ENCODE measurements at places on chromosomes 11 and 22.
A peak's percentile ranks its signal among the peaks of the same experiment; 100 is the strongest.

DNA sequence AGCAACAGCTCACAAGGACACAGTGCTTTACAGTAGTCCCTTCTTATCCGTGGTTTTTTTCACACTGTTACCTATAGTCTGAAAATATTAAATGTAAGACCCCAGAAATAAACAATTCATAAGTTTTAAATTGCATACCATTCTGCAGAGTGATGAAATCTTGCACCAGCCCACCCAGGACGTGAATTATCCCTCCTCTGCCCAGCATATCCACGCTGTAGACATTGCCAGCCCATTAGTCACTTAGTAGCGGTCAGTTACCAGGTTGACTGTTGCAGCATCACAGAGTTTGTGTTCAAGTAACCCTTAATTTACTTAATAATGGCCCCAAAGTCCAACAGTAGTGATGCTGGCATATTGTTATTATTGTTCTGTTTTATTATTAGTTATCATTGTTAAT is 3.6 kb downstream of the CLTCL1 start:
- DNase-seq = peak; percentile 37

GRCh38 chr11:105132716-105133511 is 6.7 kb downstream of the CARD18 start:
- no peak for DNase-seq

- DNase-seq = no peak
Measured at GRCh38 chr11:63951779-63952536, 13.2 kb downstream of the NAA40 start.

DNA sequence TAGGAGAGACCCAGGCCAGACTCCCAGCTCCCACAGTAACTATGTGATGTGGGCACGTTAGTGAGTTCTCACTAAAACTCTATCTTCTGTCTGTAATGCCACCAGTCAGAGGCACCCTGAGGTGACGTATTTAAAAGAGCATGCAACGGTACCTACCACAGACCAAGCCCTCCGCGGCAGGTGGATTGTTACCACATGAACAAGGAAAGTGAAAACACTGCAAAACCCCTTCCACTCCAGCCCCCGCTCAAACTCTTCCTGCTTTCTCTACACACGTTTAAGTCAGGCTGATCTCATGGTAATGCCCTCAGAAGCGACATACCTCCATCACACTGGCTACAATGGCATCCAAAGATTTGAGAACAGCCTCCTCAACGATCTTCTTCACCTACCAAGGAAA is 36.7 kb downstream of the SERPIND1 start:
- no peak for DNase-seq

DNA sequence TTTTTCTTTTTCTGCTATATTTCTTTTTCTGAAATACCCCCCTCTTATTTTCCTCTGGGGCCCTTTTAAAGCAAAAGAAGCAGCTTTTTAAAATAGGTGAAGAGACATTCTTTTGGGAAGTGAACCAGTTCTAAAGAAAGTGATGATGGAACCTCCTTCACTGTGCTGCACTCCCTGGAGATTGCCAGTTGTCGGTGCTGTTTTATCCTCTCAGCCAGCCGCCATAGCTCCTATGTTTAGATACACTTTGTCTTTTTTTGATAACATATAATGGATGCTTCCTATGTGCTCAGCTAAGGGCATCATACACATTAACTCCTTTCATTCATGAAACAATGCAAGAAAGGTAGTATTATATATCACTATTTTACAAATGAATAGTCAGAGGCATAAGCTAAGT is 14.0 kb downstream of the CFAP300 start:
- no peak for DNase-seq

DNA sequence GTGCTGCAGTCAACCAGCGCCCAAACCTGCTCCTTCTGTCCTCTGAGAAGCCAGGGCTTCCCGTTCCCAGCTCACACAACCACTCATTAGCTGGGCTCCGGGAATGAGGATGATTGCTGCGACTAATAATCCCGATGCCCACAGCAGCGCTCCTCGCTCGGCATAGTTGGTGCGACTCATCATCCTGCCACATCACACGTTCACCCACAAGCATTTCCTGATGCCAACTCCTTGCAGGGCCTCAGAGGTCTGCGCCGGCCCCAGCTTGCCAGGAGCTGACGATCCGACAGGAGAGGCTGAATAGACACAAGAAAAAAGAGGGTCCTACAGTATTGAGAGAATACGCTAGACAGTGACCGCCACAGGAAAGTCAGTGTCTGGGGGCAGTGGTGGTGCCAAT is 10.6 kb upstream of the CSNK1E start:
- no peak for DNase-seq

DNA sequence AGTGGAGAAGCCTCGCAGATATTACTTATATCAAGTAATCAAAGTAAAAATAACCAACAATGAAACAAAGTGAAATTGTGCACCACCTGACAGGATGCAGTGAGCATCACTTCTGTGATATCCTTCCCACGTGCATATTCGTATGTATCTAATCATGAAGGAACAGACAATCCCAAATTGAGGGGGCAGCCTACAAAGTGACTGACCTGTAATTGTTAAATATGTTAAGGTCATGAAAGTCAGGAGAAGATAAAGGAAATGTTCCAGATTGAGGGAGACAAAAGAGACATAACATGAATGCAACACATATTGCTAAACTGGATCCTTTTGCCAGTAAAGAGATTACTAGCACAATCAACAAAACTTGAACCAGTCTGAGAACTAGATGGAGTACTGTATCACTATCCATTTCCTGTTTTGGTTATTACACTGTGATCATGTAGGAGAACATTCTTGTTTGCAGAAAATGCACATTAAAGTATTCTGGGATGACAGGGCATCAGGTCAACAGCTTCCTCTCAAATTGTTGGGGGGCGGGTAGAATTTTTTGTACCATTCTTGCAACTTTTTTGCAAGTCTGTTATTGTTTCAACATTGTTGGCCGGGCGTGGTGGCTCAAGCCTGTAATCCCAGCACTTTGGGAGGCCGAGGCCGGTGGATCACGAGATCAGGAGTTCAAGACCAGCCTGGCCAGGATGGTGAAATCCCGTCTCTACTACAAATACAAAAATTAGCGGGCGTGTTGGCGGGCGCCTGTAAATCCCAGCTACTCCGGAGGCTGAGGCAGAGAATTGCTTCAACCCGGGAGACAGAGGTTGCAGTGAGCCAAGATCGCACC is 2.0 kb downstream of the SBF2 start:
- DNase-seq = no peak

GRCh38 chr22:46902436-46902835 is 140.0 kb downstream of the TBC1D22A start:
- DNase-seq = no peak

- DNase-seq = no peak
Measured at GRCh38 chr11:40882301-40882700, 577.2 kb downstream of the LRRC4C start.

DNA sequence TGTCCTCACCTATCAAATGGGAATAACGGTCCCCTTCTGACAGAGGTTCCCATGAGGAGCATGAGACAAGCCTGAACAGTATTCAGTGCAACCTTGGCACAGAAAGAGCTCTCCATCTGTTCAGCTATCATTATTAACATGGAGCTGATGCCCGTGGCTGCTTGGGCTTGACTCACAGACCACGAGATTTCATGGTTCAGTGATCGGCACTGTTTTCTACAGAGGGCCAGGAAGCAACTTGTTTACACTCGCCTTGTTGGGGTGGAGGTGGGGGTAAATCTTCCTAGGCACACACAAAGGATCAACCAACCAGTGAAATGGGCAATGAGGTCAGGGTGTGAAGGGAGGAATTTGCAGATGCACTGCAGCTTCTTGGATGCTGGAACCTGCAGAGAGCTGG is 88.2 kb downstream of the CWC15 start:
- no peak for DNase-seq

DNA sequence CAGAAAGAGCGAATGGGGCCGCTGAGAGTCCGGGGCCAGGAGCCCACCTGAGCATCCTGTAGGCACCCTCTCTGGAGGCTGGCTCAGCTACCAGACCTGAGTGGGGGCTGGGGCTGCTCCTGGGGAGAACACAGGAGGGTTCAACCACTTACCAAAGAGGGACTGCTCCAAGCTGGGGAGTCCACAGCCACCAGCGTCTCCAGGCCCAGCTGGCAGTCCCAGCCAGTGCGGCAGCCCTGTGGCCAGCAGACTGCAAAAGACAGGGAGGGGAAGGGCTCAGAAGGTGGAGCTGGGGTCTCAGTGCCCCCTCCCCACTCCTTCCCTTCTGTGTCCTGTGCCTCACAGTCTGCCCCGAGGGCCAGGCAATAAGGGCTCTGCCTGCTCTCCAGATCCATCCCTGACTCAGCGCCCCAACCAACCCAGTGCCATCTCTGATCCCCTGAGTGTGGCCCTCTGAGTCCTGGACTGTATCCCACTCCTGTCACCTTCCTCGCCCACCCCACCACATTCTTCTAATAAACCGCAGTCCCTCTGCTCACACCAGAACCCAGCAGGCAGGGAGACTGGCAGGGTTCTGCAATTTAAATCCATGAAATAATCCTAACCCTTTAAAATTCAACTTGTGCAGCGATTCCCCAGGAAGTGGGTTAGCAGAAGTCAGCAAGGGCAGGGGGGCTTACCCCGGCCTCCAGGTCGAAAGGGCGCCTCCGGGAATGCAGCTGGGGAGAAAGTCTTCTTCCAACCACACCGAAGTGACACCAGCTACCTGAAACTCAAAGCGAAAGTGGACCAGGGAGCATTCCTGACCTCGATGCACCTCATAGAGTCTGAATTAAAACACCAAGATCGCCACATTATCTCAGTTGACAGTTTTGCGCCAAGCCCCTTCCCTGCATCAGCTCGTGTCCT is 13.3 kb downstream of the CHST1 start:
- DNase-seq = no peak

GRCh38 chr11:94775567-94776327 is 7.6 kb downstream of the AMOTL1 start:
- no peak for DNase-seq

DNA sequence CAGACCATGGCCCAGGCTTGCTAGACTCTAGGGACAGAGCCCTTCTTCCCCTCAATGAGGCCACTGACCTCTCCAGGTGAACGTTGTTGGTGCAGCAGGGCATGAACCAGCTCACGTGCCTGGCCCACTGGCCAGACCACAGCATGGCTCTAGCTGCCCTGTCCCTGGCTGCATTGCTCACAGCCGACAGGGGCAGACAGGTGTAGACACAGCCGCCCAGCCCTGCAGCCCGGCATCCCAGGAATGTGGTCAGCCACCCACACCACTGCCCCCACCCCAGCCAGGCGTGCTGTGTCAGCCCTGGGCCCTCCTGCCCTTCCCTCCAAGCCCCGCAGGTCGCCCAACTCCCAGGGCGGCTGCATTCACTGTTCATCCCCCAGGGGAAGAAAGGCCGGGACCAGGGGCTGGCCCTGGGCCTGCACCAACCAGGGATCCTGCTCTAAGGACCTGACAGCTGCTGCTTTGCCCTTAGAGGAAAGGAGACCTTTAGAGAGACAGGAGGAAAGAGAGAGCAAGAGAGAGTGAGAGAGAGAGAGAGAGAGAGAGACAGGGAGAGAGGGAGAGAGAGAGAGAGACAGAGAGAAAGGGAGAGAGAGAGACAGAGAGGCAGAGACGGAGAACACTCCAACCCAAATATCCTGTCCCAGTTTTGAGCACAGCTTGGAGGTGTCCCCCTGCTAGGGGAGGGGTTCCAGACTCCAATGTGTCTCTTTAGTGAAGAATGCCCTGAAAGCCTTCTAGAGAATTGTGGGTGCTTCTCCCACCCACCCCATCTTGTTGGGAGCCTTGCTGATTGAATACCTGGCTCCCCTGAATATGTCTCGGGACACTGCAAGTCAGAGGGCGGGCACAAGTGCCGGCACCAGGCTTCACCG is 44.2 kb upstream of the LINC01488 start:
- no peak for DNase-seq

DNA sequence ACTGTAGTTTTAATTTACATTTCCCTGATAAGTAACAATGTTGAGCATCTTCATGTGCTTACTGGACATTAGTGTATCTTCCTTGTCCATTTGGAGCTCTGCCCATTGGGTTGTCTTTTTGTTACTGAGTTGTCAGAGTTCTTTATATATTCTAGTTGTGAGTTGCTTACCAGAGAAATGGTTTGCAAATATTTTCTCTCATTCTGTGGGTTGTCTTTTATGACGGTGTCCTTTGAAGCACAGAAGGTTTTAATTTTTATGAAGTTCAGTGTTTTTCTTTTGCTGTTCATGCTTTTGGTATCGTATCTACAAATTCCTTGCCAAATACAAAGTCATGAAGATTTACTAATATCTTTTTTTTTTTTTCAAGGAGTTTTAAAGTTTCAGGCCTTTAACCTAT is 42.4 kb downstream of the ZBTB44 start:
- DNase-seq = no peak

- DNase-seq = no peak
Measured at GRCh38 chr22:44380756-44381486, 68.2 kb upstream of the SHISAL1 start.

- peak; percentile 77 for DNase-seq
Measured at GRCh38 chr11:3160252-3161031, 4.7 kb downstream of the OSBPL5 start.

- DNase-seq = no peak
Measured at GRCh38 chr11:116580799-116581198, 192.0 kb downstream of the BUD13 start.

DNA sequence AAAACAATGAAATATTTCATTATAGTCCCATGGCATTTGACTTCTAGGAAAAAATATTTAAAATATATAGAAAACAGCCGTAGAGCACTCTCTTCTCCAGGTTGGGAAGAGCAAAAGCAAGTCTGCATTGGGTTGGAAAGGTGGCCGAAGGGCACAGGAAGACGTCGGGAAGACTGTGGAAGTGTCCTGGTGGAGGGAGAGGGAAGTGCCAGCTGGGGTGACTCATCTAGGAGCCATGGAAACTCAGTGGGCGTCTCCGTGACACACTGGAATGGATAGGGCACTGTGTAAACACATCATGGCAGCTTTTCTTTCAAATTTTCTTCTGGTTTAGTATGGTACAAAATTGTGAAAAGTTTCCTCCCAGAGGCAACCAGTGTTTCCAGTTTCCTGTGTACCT is 12.7 kb downstream of the GTPBP1 start:
- DNase-seq = peak; percentile 54

DNA sequence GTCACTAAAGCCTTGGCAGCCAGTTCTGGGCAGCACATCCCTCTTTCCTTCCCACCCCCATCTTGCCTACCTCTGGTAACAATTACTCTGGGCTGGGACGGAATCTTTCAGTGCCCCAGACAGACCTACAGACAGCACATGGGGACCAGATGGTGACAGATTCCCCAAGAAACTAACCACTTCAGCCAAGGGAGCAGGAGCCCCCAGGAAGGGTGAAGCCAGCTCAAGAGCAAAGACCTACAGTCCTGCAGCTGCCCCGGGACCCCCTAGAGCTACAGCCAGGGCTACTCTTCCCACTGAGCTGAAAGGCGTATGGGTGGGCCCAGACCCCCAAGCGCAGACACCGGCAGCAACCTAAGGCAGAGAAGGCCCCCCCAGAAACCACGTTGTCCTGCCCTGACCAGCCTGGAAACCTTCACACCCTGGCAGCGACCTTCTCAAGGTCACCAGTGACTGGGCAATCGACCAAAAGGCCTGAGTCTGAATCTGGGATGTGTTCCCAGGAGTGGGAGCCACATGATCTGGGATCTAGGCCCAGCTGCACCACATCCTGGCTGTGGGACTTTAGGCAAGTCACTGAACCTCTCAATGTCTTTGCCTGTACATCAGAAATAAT is 65.8 kb downstream of the LRRC32 start:
- DNase-seq = peak; percentile 69
